ENCODE measurements at places on chromosomes 3 and 15.

DNA sequence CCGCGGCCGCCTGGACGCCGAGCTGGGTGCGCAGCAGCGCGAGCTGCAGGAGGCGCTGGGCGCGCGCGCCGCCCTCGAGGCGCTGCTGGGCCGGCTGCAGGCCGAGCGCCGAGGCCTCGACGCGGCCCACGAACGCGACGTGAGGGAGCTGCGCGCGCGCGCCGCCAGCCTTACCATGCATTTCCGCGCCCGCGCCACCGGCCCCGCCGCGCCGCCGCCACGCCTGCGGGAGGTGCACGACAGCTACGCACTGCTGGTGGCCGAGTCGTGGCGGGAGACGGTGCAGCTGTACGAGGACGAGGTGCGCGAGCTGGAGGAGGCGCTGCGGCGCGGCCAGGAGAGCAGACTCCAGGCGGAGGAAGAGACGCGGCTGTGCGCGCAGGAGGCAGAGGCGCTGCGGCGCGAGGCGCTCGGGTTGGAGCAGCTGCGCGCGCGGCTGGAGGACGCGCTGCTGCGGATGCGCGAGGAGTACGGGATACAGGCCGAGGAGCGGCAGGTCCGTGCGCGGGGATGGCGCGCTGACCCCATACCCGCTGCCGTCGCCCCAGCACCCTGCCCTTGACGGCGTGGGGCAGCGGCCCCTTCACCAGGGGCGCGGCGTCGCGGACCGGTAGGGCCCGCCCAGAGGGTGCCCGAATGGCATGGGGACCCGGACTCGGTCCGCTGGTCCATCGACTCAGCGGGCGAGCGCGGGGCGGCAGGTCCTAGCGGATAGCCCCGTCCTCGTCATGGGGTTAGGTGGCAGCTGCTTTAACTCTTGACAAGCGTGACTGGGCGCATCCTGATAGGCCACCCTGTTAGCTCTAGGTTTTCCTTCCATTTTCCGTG is 848 bp downstream of the SYNM start:
- DNase-seq, result no peak

- no peak for DNase-seq
These were observed 296.6 kb downstream of the PLOD2 start for GRCh38 chr3:145864336-145864735.

GRCh38 chr3:188729422-188729821 is 442.3 kb upstream of the TPRG1 start:
- DNase-seq, result no peak

DNA sequence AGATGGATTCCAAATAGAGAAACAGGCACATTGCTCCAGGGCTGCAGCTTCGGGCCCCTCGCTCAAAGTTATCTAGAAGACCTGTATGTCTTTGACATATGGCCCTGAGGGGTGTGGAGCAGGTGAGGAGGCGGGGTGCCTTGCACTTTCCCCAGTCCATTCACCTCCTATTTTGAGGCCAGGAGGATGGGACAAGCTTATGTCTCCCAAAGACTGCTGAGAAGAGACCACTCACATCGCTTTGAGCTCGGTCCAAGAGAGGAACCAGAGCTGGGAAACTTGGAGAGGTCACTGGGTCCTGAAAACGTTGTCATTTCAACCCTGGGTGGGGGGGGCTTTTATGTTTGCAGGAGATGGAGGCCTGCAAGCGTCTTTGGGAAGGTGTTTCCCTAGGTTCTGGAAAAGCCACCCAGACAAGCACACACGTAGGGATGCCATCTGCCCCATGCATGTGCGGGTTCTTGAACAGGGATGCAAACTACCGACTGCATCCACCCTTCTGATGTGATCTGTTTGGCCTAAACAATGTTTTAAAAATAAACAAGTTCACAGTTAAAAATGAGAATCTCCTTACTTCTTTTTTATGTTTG is 33.7 kb upstream of the SYNM start:
- no peak for DNase-seq

GRCh38 chr3:79769229-79769628 is 1.4 kb upstream of the ROBO1 start:
- no peak for DNase-seq

DNA sequence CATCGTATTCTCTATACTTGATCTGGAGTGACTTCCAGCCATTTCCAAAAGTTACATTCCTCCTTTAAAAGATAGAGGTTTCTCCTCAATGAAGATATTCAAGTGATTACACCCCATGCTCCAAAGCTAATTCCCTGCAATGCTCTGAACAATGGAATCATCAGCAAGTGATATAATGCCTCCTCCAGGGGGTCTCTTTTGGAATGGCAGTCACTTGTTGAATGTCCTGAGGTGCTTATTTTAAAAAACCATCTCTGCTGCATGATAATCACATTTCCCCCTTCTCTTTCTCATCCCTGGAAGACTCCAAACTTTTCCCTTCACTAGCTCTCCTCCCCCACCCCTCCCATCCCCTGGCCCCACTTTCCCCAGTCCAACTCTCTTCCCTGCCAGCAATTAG is 2.6 kb downstream of the LHFPL4 start:
- DNase-seq, result no peak
